CD4-positive, alpha-beta memory T cell (primary cell): ENCODE measurements at places on chromosomes 5 and 9.
A peak's percentile ranks its signal among the peaks of the same experiment; 100 is the strongest.

DNA sequence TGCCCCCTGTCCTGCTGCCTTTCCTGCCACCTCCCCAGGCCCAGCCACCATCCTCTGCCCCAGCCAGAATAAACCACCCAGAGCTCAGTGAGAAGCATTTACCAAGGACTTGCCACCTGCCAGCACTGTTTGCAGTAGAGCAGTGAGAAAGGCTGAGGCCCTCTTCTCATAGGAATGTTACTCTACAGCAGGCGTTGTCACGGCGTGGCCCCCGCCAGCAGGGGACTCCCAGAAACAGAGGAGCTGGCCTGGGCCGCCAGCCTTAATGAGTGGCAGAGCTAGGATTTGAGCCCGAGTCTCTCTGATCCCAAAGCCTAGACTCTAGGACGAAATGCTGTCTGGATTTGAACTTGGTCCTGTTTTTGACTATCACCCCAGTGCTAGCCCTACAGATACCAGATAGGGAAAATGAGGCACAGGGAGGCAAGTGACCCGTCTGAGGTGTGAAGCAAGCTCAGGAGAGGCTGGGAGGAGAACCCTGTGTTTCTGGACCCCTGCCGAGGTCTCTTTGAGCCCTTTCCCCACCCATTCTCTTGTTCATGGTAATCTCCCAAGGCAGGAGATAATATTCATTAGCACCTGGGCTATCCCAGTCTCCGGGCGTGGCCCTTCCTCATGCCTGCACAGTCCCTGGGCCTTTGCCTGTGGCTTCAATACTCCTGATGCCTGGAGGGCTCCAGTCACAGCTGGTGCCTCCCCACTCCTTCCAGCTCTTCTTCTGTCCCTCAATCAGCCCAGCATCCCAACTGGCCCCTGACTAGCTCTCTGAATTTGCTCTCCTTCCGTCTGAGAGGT lies 30.7 kb downstream of the HRH2 start:
- DNase-seq: no peak

DNA sequence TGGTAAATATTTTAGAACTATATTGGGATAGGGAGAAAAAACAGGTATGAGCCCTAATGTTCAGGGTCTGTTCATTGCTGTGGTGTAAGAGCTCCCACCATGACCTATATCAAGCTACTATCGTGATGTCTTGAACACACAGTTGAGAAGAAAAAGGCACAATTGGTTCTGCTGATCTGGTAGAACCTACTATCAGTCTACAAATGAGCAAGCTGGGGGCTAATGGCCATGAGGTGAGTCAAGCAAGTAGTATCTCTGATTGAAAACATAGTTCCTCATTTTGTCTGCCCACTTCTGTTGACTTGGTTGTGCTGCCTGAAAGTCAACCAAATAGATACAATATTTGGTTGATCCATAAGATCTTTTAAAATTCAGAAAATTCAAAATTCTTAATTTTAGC lies 1026.3 kb downstream of the CDH12 start:
- DNase-seq: no peak

GRCh38 chr5:81121836-81122630 lies 111.1 kb upstream of the CKMT2 start:
- no peak for DNase-seq

GRCh38 chr9:20078246-20078645 lies 289.4 kb upstream of the SLC24A2 start:
- no peak for DNase-seq

DNA sequence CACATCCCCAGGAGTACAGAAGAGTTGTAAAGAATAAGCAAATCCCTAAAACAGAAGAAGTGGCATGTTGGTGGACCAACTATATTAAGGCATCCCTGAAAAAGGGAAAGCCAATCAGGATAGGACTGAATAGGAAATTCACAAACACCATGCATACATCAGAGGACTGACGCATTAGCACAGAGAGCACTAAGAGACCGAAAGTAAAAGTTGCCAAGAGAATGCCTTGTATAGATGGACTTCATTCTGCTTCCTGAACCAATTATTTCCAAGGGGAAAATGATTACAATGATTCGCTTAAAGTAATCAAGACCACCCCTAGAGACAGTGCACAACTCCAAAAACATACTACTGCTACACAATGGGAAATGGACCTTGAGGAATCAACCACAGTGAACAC lies 33.5 kb downstream of the SHC3 start:
- no peak for DNase-seq

DNA sequence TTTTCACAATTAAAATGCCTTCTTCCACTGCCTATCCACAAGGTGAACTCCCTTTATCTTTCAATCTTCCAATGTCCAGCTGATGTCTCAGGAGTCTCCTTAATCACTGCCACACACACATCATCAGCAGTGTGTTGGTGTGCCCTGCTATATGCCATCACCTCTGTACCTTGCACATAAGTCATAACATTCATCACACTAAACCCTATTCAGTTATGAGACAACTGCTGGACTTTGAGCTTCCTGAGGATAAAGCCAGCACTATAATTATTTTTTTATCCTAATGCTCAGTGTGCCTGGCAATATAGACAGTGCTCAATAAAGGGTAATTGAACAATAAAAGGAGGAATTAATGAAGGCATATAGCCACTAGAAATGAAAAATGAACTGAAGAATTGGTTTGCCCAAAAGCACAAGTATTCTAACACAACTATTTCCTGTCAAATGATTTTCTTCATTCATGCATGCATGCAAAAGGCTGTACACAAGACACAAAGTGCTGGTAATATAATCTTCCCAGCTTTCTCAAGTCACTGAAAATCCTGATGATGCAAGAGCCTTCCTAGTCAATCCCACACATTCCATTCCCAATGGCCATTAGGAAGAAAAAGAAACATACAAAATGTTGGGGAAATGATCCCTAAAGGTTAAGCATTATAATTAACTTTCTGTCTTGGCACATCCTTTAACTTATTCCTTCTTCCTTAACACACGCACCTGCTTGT lies 32.4 kb downstream of the LPAR1 start:
- DNase-seq: no peak

GRCh38 chr5:89560696-89561095 lies 677.7 kb upstream of the MEF2C start:
- no peak for DNase-seq

GRCh38 chr9:86521977-86522376 lies 167.8 kb upstream of the TUT7 start:
- DNase-seq: no peak

GRCh38 chr9:86126998-86127972 lies 27.9 kb upstream of the GOLM1 start:
- no peak for DNase-seq

DNA sequence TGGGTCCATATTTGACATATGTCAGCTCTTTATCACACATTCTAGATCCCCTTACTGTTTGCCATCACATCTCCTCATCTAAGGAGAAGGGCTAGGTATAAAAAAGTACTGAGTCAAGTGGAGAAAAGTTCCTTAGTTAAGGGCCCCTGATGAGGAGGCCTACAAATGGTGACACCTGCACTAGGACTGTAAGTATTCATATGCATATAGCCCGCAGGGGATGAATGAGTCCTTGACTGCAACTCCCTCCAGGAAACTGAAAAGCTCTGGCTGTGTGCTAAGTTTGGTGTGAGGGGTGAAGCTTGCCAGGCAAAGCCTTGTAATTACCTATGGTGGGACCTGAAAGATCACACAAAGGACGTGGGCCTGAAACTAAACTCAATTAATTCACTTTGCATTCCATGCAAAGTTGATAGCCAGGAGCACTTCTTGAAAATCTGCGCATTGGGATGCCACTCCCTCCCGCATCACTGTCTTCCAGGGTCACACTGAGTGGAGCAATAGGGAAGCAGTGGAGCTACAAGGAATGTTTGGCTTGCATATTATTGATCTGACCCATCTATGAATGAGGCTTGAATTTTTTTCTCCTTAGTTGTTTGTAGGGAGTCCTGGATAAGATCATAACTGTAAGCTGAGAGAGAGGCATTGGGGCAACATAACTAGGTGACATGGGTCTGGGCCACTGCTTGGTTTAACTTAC lies 11.9 kb upstream of the EQTN start:
- no peak for DNase-seq

GRCh38 chr9:136203408-136204144 lies 1.4 kb downstream of the LHX3 start:
- no peak for DNase-seq

GRCh38 chr5:15363601-15364000 lies 136.4 kb upstream of the FBXL7 start:
- no peak for DNase-seq

- DNase-seq: no peak
These were observed 168.3 kb downstream of the PRR16 start for GRCh38 chr5:120632430-120632829.

- no peak for DNase-seq
These were observed 50.9 kb downstream of the NFX1 start for GRCh38 chr9:33341182-33341581.

DNA sequence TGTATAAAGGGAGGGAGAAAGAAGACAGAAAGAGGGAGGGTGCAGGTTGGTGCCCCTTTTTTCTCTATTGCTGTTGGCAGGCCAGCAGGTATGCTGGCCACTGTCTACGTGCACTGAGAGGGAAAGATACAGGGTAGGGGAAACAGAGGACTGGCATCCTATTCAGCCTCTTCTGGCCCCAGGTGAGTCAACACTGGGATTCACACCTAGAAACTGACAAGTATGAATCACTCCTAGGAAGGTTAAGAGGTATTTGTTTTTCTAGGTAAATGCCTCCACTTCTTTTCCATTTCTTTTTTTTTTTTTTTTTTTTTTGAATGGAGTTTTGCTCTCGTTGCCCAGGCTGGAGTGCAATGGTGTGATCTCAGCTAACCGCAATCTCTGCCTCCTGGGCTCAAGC lies 2.8 kb upstream of the UBAP1 start:
- DNase-seq: no peak

- DNase-seq: no peak
These were observed 57.3 kb upstream of the DMRT1 start for GRCh38 chr9:784202-784601.

GRCh38 chr9:91211414-91211813 lies 150.3 kb downstream of the AUH start:
- DNase-seq: no peak

- DNase-seq: peak; percentile 83
These were observed 46.1 kb downstream of the DCP2 start for GRCh38 chr5:113022661-113023060.

DNA sequence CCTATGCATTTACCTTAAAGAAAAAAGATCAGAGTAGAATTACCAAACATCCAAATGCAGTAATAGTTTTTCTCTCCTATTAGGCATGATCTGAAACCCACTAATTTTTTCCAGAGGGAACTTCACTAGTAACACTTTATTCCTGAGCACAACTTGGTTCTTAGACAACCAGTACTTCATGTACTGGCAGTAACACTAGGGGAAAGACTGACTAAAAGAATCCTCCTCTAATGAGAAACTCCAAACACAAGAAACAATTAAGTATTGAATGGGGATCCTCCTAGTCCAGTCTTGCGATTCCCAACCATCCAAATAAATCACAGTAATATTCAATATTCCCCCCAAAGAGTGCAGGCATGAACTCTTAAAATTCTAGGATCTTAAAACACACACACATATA lies 48.9 kb downstream of the ZNF608 start:
- no peak for DNase-seq

- no peak for DNase-seq
These were observed 93.7 kb downstream of the NDFIP1 start for GRCh38 chr5:142202282-142202681.

DNA sequence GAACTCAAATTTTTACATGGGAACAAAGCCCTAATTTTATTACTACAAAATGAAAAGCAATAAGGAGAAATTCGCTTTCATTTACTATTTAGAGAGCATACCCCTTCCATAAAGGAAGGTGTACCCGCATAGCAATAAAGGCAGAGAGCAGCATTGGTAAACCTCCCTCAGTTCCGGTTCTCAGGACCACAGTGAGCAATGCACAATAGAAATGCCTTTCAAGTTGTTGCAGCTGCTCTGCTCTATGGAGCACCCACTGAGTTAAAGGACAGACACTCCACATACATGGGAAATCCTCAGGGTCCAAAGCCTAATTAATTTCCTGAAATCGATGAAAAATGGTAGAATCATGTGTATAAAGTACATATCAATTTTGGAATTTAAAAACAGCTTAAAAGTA lies 89.9 kb upstream of the MPDZ start:
- DNase-seq: no peak

- no peak for DNase-seq
These were observed 122.4 kb downstream of the TRIO start for GRCh38 chr5:14265570-14265969.

DNA sequence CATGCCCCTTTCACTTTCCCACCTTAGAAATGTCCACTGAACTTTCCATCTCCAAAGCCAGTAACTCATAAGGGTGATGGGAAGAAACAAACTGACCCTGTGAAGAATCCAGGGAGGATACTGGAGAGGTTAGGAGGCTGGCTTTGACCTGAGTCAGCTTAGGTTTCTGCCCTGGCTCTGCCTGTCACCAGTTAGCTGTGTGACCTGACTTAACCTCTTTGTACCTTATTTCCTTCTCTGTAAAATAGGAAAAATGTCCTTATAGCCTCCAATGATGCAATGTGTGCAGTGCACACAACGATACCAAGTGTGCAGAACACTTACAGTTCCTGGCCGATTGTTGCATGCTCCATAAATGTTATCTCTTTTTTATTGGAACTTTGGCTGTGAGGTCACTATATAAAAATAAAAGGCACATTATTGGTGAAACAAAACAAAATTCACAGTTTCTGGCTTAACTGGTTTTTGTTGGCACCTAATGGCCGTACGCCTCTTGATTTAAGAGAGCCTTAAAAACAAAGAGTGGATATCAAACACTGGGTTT lies 37.8 kb downstream of the GABRP start:
- DNase-seq: no peak

DNA sequence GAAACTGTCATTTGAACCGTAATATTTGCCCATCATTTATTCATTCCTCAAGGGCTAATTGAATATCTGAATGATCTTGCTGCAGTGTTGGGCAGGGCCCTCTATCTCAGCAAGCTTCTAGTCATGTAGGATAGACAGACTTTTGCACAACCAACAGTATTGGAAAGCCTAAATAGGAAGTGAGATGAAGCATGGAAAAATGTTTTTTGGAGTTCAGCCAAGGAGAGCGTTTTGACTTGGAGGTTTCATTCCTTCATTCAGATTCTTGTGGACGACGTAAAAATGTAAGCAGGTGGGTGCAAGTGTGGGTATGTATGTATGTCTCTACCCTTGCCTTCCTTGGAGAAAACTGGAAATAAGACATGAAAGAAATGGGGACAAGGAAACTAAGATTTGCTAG lies 15.5 kb downstream of the DAPK1 start:
- DNase-seq: no peak

- peak; percentile 1 for DNase-seq
These were observed 208.6 kb downstream of the EPB41L4A start for GRCh38 chr5:112210430-112211005.

DNA sequence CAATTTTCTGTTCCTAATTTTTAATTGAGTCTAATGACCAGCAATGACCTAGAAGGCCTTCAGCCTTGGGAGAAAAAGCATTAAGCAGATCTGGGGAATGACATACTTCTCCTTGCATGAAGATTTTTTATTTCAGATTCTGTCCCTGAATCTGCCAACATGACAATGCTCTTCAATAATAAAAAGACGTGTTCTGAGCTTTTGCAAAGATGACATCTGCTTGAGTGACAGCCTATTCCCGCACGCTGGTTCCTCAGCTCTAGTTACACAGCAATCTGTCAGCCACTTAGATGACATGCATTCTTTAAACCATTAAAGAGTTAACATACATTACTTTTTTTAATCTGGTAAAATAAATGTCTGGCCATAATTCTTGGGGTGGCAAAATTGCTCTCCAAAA lies 129.3 kb upstream of the CDH6 start:
- DNase-seq: no peak

GRCh38 chr5:51829230-51829629 lies 446.0 kb downstream of the ISL1 start:
- DNase-seq: no peak
